ENCODE measurements at places on chromosomes 5 and 9.
A peak's percentile ranks its signal among the peaks of the same experiment; 100 is the strongest.

DNA sequence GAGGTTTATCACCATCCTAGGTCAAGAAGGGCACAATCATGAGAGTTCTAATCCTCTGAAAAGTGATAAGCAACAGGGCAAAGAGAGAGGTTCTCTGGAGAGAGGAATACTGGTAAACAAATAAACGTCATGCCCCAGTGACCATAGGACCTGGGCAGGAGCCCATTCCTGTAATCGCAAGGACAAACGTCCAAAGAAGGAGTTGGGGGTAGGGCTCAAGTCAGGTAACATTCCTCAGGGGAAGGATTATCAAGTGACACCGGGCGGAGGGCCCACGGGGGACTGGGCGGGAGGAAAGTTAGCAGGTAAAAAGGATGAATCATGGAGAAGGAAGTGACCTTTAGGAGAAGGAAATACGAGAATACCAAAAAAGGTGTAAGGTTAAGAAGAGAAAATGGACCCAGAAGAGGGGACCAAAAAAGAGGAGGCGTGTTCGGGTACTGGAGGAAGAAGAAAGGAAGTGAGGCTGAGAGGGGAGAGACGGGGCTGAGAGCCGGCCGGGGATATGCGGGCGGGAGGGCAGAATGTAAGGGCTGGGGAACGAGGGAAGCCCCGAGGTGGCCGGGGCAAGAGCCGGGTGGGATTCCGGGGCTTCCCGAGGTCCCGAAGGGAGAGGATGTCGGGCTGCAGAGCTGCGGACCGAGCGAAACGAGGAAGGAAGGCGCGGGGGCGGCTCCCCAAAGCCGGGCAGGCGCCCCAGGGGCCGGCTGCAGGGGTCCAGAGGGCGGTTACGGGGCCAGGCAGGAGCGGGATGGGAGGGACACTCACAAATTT lies 583 bp downstream of the DIAPH1 start:
- H3K36me3 ChIP-seq, result peaks cover 19% of the 10 kb centered on the region
- H3K4me3 ChIP-seq, result peak overlapping the region; percentile 98
- H3K27ac ChIP-seq, result peak overlapping the region; percentile 82
- no peaks in the 10 kb centered on the region for H3K27me3 ChIP-seq
- H3K4me1 ChIP-seq, result peaks cover 45% of the 10 kb centered on the region
- DNase-seq, result peak; percentile 65

DNA sequence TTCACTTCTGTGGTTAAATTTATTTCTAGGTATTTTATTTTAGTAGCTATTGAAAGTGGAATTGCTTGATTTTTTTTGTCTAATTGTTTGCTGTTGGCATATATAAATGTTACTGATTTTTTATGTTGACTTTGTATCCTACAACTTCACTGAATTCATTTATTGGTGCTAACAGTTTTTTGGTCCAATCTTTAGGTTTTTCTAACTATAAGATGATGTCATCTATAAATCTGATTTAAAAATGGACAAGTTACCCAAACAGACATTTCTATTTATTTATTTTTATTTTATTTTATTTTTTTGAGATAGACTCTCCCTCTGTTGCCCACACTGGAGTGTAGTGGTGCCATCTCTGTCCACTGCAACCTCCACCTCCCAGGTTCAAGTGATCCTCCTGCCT lies 162.3 kb downstream of the COX7C start:
- no peaks in the 10 kb centered on the region for H3K27me3 ChIP-seq
- no peak for DNase-seq
- H3K36me3 ChIP-seq, result no peaks in the 10 kb centered on the region

DNA sequence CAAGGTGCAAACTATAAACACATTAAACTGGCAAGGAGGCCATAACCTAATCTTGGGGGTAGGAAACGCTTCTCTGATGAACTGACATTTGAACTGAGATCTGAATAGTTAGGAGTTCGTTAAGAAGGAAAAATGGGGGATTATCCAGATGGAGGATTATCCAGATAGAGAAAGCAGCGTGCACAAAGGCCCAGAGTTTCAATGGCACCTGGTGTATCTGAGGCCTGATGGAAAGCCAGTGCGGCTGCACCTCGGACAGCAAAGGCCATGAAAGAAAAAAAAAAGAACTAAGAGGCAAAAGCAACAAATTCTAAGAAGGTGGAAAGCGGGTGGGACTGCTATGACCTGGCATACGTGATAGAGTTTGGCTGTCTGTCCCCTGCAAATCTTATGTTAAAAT lies 13.0 kb upstream of the CTNNAL1 start:
- H3K4me1 ChIP-seq, result no peaks in the 10 kb centered on the region
- no peak overlapping the region for H3K4me3 ChIP-seq
- no peaks in the 10 kb centered on the region for H3K36me3 ChIP-seq
- no peak overlapping the region for H3K27ac ChIP-seq
- no peak for DNase-seq

- no peaks in the 10 kb centered on the region for H3K36me3 ChIP-seq
- peaks cover 34% of the 10 kb centered on the region for H3K4me1 ChIP-seq
- no peak for DNase-seq
- peak overlapping the region; percentile 38 for H3K4me3 ChIP-seq
- peaks cover 32% of the 10 kb centered on the region for H3K27me3 ChIP-seq
Observed at GRCh38 chr5:139652788-139653241, 4.7 kb downstream of the CXXC5 start.

- H3K27me3 ChIP-seq, result no peaks in the 10 kb centered on the region
- H3K27ac ChIP-seq, result no peak overlapping the region
- DNase-seq, result no peak
- no peak overlapping the region for H3K4me3 ChIP-seq
Observed at GRCh38 chr5:113518884-113519283, 5.4 kb downstream of the YTHDC2 start.

GRCh38 chr5:172085738-172086137 lies 79.3 kb upstream of the FBXW11 start:
- no peak for DNase-seq
- H3K36me3 ChIP-seq, result peaks cover 39% of the 10 kb centered on the region
- H3K4me1 ChIP-seq, result no peaks in the 10 kb centered on the region
- no peak overlapping the region for H3K4me3 ChIP-seq

DNA sequence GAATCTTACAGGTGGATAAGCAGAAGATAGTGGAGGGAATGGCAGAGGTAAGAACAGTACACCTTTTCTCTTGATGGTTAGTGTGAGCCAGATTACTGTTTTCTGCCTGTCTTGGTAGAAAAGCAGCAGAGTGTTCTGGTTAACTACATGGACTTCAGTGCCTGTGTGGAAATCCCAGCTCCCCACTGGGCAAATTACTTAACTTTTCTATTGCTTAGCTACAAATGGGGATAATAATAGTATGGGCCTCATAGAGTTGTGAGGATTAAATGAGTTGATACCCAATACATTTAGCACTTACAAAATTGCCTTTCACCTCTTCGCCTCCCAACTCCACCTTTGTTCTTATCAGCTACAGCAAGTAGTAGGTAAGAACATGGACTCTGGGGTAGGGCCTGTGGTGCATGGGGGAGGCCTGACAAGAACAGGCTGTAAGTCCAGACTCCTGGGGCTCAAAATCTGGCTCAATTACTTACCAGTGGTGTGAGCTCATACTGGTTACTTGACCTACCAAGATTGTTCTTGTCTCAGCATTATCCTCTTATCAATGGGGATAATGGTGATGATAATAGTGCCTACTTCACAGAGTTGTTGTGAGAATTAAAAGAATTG lies 125.1 kb downstream of the LIFR start:
- no peaks in the 10 kb centered on the region for H3K36me3 ChIP-seq
- H3K4me1 ChIP-seq, result no peaks in the 10 kb centered on the region
- H3K27me3 ChIP-seq, result no peaks in the 10 kb centered on the region

- no peaks in the 10 kb centered on the region for H3K4me1 ChIP-seq
- no peak for DNase-seq
- H3K4me3 ChIP-seq, result no peak overlapping the region
Observed at GRCh38 chr9:125949703-125950460, 202.7 kb downstream of the PBX3 start.

- H3K4me3 ChIP-seq, result no peak overlapping the region
- H3K27me3 ChIP-seq, result no peaks in the 10 kb centered on the region
- H3K36me3 ChIP-seq, result no peaks in the 10 kb centered on the region
- H3K4me1 ChIP-seq, result no peaks in the 10 kb centered on the region
Observed at GRCh38 chr9:103281126-103281525, 286.0 kb downstream of the CYLC2 start.

GRCh38 chr5:133741396-133741795 lies 129.1 kb upstream of the FSTL4 start:
- H3K4me3 ChIP-seq, result no peak overlapping the region
- no peak for DNase-seq
- H3K4me1 ChIP-seq, result no peaks in the 10 kb centered on the region
- no peaks in the 10 kb centered on the region for H3K27me3 ChIP-seq
- no peak overlapping the region for H3K27ac ChIP-seq

- peak; percentile 74 for DNase-seq
- no peaks in the 10 kb centered on the region for H3K36me3 ChIP-seq
- H3K4me1 ChIP-seq, result peaks cover 46% of the 10 kb centered on the region
- H3K27me3 ChIP-seq, result no peaks in the 10 kb centered on the region
- H3K27ac ChIP-seq, result peak overlapping the region; percentile 49
- H3K4me3 ChIP-seq, result peak overlapping the region; percentile 18
Observed at GRCh38 chr5:177389241-177390169, 5.3 kb downstream of the SLC34A1 start.

DNA sequence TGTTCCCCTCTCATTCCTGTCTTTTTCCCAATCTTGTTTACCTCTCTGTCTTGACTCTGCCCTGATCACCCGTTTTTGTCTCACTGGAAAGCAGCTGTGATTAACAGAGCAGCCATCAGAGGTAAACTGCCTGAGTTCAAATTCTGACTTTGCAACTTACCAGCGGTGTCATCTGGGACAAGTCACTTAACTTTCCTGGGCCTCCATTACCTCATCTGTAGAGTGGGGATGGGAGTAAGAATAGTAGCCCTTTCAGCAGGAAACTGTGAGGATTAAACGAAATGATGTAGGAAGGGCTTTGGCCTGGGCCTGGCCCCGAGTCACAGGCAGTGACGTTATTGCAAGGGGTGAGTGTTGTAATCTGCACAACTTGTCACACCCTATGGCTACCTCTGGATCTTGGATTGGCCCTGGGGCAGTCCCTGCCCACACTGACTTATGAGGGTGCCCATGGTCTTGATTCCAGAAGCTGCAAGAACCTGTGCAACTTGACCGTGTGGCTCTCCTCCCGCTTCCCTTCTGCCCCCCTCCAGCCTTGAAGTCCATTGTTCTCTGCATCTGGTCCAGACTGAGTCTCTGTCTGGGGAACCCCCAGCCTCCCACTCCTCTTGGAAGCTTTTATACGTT lies 657 bp upstream of the PCDH12 start:
- peaks cover 39% of the 10 kb centered on the region for H3K4me1 ChIP-seq
- no peaks in the 10 kb centered on the region for H3K36me3 ChIP-seq
- H3K27me3 ChIP-seq, result no peaks in the 10 kb centered on the region
- DNase-seq, result no peak
- no peak overlapping the region for H3K27ac ChIP-seq

DNA sequence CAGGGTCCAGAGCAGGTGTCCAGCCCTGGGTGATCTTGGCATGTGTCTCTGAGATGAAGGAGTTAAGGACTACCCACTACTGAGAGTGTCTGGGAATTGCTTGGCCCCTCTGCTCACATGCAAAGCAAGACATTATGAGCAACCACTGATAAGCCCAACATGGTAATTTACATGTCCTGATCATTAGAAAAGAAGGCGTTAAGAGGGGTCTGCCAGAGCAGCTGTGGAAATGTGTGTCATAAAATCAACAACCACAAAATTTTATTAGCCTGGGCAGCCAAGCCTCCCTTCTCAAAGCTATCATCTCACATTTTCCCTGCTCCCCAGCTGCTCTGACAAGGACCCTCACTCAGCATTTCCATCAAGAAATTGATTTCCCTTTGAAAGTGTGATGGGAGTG lies 351.0 kb downstream of the SPOCK1 start:
- H3K4me1 ChIP-seq, result no peaks in the 10 kb centered on the region
- no peaks in the 10 kb centered on the region for H3K27me3 ChIP-seq
- H3K27ac ChIP-seq, result no peak overlapping the region
- H3K36me3 ChIP-seq, result no peaks in the 10 kb centered on the region

- H3K27me3 ChIP-seq, result no peaks in the 10 kb centered on the region
- H3K27ac ChIP-seq, result no peak overlapping the region
- no peaks in the 10 kb centered on the region for H3K36me3 ChIP-seq
- no peaks in the 10 kb centered on the region for H3K4me1 ChIP-seq
- no peak overlapping the region for H3K4me3 ChIP-seq
Observed at GRCh38 chr5:99005506-99005905, 76.7 kb upstream of the CHD1 start.

DNA sequence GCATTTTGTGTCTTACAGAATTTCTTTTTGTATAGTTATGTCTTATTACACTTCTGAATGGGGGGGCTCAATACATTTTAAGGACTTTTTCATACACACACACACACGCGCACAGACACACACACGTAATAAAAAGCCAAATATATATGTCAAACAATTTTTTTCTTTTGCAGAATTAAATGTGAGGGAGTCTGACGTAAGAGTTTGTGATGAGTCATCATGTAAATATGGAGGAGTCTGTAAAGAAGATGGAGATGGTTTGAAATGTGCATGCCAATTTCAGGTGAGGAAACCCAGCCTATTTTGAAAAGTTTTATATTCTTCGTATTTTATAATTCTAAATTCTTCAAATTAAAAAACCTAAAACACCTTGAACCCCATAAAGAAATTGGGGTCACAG lies 25.6 kb downstream of the TMEFF1 start:
- H3K27ac ChIP-seq, result no peak overlapping the region
- H3K27me3 ChIP-seq, result no peaks in the 10 kb centered on the region
- no peak for DNase-seq
- H3K4me3 ChIP-seq, result no peak overlapping the region
- no peaks in the 10 kb centered on the region for H3K36me3 ChIP-seq
- no peaks in the 10 kb centered on the region for H3K4me1 ChIP-seq

DNA sequence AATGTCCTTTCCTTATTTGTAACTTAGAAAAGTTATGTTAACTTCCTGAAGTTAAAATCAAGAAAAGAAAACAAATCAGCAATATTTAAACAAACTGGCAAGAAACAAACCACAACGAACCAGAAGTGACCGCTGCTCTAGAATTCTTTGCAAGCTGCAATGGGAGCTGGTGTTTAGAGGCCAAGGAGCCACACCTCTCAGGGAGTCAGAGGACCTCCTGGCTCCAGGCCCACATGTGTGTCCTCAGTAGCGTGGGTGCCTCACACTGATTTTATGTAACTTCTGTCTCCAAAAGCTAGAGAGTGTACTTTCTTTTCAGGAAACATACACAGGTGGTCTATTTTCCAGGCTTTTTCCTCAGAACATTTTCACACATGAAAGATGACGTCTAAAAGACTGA lies 100.4 kb downstream of the IRX2 start:
- no peaks in the 10 kb centered on the region for H3K4me1 ChIP-seq
- H3K27ac ChIP-seq, result no peak overlapping the region
- DNase-seq, result no peak
- no peaks in the 10 kb centered on the region for H3K27me3 ChIP-seq
- H3K36me3 ChIP-seq, result no peaks in the 10 kb centered on the region
- no peak overlapping the region for H3K4me3 ChIP-seq

- DNase-seq, result no peak
- no peaks in the 10 kb centered on the region for H3K36me3 ChIP-seq
- H3K27ac ChIP-seq, result no peak overlapping the region
- no peak overlapping the region for H3K4me3 ChIP-seq
- H3K4me1 ChIP-seq, result no peaks in the 10 kb centered on the region
Observed at GRCh38 chr9:115385383-115386122, 267.6 kb upstream of the TNC start.

Data from CD8-positive, alpha-beta memory T cell (primary cell).